ENCODE measurements at places on chromosomes 4 and X.

DNA sequence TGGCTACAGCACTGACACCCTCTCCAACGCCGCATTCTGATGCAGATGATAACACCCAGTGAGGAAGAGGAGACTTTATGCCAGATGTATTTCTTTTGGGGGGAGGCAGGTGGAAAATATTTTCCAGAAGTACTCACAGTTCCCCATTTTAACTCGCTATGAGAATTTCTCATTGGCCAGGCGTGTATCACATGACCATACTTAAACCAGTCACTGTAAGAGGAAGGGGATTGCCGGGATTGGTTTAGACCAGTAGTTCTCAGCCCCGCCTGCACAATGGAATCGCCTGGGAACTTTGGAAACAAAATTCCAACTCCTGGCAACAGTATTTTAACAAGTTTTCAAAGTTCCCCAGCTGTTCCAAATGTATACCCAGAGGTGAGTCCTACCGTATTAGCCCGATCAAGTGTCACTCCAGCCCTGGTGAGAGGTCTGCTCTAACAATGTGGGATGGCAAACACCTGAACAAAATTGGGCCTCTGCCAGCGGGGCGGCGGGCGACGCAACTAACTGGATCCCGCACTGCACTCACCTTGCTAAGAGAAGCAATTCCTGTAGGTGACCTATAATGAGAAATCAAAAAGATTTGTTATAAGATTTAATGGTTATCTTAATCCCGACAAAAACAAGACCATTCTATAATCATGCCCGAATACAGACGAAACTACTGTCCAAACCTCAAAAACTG lies 2.9 kb upstream of the MSL3 start:
- DNase-seq = no peak

DNA sequence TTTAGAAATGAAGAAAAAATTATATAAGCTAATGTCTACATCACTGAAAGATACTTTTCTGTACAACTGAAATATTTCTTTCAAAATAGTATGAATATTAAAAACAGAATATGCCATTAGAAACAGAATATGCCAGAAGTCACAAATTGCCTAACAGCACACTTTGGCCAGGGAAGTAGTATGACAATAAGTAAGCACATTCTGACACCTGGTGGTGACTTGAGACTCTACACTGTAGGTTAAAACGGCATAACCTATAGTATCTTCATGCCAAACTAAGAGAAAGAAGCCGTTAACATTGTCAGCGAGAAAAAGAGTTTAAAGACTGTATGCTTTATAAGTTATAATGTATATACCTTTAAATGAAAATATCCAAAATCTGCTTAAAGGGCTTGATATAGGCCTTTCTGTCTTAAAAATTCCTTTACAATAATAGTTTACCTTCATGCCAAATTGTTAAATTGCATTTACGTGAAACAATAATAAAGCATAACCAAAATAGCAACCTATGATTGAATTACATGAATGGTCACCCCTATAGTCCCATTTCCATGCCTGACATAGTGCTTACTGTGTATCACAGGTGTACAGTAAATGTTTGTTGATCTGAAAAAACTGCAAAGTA lies 32.8 kb downstream of the FAM13A start:
- no peak for DNase-seq

- DNase-seq = no peak
Measured at GRCh38 chrX:38172596-38172995, 48.1 kb downstream of the SRPX start.

DNA sequence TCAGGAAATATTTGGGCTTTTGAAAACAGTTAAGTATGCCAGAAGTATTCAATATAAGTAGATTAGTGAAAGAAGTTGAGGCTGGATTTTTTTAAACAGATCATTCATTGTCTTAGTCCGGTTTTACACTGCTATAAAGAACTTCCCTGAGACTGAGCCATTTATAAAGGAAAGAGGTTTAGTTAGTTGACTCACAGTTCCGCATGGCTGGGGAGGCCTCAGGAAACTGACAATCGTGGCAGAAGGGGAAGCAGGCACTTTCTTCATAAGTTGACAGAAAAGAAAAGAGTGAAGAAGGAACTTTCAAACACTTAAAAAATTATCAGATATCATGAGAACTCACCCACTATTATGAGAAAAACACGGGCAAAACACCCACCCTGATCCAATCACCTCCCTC lies 31.1 kb upstream of the CYLC1 start:
- DNase-seq = no peak

GRCh38 chr4:119209077-119209476 lies 3.4 kb upstream of the USP53 start:
- no peak for DNase-seq

DNA sequence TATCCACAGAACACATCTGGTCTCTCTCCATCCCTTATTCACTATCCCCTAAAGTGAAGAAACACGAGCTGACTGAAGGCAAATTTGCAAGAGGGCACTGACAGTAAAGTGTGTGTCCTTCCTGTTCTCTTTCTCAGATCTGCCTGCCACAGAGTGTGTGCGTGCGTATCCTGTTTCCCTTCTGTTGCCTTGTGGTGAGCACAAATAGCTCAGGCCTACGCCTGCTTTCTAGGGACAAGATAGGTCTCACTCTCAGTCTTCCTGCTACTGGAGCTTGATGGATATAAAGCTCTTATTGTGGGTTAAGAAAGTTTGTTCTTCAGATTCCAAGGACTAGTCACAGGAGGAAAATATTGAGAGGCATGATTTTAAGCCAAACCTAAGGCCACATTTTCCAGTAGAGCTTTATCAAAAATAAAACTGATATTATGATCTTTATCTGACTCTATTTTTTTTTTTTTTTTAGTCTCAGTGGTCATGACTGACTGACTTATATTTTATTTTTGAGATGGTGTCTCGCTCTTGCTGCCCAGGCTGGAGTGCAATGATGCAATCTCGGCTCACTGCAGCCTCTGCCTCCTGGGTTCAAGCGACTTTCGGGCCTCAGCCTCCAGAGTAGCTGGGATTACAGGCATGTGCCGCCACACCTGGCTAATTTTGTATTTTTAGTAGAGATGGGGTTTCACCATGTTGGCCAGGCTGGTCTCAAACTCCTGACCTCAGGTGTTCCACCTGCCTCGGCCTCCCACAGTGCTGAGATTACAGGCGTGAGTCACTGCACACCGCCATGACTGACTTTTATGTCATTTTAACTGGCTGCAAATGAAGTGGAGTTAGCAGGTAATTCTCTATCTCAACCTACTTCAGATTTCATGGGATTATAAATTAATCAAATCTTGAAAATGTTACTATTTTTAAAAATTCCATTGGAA lies 140.3 kb upstream of the SH3RF1 start:
- DNase-seq = no peak

GRCh38 chr4:79088946-79089691 lies 149.9 kb upstream of the PAQR3 start:
- DNase-seq = no peak

DNA sequence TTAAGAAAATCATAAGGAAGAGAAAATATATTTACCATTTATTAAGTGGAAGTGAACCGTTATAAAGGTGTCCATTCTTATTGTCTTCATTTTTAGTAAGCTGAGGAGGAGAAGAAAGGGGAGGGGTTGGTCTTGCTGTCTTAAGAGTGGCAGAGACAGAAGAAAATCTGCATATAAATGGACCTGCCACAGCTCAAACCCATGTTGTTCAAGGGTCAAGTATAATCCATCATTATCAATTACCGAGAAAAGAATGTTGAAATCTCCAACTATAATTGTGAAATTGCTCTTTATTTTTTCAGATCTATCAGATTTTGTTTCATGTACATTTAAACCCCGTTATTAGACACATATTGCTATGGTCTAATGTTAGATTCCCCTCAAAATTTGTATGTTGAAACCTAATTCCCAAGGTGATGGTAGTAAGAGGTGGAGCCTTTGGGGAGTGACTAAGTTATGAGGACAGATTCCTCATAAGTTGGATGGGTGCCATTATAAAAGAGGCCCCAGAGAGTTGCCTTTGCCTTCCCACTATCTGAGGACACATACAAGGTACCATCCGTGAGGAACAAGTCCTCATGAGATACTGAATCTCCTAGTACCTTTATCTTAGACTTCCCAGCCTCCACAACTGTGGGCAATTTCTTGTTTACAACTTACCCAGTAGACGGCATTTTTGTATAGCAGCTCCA lies 58.5 kb upstream of the SMAD1 start:
- DNase-seq = no peak

DNA sequence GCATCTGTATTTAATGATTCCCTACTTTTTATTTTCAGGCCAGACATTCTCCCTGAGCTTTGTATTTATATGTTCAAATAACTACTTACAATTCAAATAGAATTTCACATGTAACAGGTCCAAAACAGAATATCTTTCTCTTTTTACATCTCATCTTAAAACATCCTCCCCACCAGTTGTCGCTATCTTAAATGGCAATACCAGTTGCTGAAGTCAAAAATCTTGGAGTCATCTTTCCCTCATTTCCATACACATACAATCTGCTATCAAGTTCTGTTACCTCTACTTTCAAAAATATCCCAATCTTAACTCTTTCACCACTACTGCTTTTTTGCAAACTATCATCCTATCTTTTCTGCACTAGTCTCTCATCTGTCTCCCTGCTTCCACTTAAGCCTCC lies 330.5 kb downstream of the STPG2 start:
- DNase-seq = no peak

DNA sequence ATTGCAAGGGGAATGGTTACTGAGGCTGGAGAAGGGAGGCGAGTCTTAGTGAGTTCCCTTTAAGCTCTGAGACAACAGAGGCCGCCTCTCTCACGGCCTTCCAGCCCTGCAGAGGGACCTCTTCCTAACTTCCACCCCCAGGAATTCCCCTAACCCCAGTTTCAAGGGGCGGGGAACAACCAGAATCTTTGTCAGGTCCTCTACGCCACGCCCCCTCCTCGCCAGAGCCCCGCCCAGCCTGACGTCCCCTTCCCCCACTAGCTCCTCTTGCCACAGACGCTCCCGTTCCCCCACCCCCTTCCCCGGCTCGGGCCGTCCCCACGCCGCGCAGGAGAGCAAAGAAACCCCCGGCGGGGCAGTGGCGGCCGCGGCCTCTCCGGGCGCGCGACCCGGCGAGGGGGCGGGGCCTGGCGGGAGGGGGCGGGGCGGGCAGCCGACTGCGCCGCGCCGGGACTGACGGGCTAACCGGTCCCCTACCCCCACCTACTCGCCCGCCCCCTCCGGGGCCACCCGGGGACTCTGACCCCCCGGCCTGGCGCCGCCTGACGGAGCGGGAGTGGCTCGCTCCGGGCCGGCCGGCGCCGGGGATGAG lies 12.3 kb upstream of the TMEM156 start:
- DNase-seq = peak; percentile 96

GRCh38 chr4:98540803-98541202 lies 117.6 kb downstream of the TSPAN5 start:
- no peak for DNase-seq

- DNase-seq = no peak
Measured at GRCh38 chr4:122823476-122823875, 3.2 kb upstream of the FGF2 start.

DNA sequence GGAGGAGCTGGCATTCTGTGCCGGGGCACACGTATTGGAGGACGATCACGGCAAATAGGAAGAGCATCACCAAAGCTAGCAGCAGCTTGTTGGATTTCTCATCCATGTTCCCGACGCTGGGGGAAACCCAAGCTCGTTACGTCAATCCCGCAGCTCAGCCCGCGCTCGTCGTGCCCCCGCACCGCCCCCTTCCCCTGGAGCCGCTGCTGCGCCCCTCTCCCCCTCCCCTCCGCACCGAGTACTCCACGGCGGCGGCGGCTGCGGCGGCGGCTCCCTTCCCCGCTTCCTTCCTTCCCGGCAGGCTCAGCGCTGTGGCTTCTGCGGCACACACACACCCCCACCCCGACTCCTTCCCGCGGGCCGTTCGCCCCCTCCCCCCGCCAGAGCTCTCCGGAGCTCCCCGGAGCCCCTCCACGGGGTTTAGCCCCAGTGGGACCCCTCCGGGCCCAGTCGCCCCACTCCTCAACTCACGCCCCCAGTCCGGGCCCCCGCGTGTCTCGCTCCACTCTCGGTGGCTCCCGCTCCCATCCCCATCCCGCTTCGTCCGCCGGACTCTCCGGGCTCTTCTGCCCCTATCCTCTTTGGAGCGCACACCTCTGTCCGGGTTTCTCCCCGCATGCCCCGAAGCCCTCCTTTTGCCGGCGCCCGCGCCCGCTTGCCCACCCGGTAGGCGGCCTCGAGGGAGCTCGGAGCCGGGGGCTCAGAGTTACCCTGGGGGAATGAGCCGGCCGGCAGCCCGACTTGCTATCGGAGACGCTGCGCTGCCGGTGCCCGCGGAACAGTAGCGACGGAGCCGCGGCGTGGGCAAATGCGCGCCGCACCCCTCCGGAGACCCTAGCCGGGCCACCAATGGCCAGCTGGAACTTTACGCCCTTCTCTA lies 978 bp downstream of the HS6ST2 start:
- no peak for DNase-seq

GRCh38 chrX:107725761-107726555 lies 49.6 kb downstream of the TSC22D3 start:
- no peak for DNase-seq

- no peak for DNase-seq
Measured at GRCh38 chr4:10554121-10554520, 96.9 kb upstream of the ZNF518B start.

DNA sequence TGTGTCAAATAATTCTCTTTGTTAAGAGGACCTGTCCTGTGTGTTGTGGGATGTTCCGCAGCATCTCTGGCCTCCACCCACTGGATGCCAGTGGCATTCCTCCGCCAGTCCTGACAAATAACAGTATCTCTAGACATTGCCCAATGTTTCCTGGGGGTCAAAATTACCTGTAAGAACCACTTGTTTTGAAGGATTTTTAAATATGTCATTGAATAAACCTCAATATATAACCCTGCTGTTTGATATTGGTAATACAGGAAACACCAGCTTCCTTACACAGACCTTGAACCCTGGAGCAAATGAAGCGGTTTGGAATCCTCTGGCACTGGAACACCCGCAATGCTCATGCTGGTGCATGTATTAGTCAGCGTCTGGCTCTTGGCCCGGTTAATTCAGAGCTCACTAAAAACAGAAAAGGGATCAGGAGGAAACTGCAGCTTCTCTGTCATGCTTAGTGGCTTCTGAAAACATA lies 101.3 kb downstream of the TBL1X start:
- peak; percentile 72 for DNase-seq
